ENCODE measurements at places on chromosomes 16 and 17.

DNA sequence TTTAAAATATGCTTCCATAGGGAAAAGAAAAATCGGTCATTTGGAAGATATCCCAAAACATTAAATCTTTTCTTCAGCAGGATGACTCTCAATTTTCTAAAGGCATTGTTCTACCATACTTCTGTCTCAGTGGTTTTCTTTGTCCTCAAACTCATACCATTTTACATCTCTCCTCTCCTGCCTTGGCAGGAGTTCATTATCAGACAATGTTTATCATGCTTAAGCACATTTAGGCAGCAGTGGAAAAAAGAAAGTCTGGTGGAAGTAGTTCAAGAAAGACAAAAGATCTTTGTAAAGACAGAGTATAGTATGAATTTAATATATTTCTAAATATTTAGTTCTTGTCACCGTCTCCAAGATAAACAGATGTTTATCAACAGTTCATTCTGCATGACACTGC, 68.2 kb downstream of the CDK12 start:
- no peak for DNase-seq

DNA sequence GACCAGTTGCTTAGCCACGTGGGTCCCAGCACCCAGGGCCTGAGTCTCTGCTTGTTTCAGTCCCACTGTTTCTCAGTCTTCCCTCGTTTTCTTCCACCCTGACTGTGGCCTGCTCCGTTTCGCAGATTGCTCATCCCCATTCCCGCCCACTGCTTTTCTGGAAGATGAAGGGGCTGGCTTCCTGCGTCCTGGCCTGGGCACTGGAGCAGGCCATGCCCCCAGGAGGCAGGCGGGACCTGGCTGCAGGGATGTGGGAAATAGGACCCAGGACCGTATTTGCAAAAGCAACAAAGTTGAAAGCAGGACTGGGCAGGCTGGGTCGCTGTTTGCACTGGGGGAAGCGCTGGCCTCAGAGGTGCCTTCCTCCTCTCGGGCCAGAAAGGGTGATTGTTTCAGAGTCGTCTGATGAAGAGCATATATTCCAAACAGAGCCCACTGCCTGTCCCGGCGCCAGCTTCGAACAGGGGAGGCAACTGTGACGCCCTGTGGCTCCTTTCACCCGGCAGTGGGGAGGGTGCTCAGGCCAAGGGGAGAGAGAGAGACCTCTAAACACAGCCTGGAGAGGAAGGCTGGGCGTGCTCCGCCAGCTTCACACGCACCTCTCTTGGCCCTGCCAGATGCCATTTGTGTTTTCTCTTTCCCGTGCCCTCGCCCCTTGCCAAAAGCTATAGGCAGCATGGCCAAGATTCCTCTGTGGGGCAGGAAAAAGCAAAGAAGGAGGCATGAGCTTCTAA, 108.6 kb downstream of the CMIP start:
- DNase-seq: no peak

DNA sequence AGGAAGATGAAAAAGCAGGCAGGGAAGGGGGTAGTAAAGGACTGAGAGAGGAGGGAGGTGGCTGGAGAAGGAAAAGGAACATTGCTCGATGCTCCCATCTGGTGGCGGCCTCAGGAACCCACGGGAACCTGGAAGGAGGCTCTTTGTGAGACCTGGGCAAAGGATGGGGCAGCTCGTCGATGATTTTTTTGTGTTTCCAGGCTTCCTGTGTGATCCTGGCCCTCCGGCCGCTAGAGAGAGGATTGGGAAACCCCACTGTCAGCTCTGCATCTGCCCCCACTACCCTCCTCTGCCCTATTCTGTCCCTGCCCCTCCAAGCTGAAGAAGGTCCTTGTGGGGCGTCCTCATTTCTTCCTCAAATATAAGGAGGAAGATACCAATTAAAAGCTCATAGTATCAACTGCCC, 6.6 kb downstream of the WFIKKN2 start:
- peak; percentile 60 for DNase-seq

DNA sequence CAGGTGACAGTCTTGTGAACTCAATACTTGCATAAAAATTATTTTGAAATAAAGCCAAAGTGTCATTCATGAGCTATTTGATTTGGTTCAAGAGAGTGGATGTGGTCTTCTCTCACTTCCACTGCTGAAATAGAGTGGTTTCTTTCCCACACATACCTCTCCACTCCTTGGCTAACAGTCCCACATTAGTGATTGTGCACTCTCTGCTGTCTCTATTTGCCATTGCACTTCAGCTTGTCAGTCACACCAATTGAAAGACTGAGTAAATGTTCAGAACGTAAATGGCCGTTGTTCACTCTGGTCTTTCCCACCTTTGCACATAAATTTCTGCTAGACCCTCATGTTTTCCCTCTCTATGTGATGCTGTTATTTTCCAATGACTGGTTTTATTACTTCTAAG, 197.5 kb downstream of the FTO start:
- DNase-seq: no peak

GRCh38 chr16:88526008-88526905, 43.9 kb upstream of the ZC3H18 start:
- DNase-seq: no peak

GRCh38 chr17:81479175-81480071, 33.2 kb downstream of the ACTG1 start:
- DNase-seq: no peak

DNA sequence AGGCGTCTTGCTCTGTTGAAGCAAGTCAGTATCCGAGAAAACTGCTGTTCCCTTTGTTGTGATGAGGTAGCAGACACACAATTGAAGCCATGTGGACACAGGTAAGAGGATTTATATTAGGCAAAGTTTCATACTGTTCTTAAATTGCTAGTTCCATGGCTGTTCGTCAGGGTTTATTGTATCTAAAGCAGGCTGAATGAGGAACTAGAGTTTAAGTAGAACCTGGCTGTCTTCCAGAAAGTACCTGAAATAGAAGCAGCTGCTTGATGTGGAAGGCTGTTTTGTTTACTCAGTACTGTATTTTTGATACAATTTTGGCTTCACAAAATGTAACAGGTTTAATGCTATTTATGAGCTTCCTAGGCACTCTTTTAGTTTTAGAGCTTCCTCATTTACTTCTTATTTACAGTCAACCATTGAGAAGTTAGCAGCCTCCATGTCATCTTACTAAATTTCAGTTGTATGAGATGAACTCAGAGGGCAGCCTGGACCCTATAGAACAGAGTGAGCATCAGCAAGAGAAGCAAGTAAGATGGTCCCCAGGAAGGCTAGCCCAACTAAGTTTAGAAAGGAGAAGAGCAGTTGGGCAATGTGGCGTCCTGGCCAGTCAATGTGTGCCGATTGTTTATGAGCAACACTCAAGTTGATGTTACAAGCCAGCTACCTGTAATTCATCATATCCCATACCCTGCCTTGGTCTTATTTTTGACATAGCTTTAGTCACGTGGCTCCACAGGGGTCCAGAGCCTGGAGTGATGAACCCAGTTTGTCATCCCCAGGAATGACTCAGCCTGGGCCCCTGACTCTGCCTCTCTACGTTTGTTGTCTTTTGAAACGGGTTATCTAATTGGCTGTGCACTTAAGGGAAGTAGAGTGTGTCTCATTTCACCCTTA, 9.7 kb upstream of the ARL2BP start:
- peak; percentile 19 for DNase-seq

DNA sequence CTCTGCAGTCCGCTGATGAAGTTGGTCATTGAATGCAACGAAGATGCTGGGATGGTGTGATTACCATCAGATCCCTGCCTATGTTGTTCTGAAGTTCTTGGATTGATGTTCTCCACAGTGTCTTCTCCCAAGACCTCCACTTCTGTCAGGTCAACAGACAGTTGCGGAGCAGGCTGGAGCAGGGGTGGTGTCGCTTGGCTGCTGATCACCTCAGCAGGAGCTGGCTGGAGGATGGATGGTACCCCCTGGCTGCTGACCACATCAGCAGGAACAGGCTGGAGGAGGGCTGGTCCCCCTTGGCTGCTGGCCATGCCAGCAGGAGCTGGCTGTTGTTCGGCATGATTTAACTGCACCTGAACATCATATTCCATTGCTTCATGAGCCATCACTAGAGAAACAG, 5.6 kb downstream of the RFWD3 start:
- DNase-seq: no peak

DNA sequence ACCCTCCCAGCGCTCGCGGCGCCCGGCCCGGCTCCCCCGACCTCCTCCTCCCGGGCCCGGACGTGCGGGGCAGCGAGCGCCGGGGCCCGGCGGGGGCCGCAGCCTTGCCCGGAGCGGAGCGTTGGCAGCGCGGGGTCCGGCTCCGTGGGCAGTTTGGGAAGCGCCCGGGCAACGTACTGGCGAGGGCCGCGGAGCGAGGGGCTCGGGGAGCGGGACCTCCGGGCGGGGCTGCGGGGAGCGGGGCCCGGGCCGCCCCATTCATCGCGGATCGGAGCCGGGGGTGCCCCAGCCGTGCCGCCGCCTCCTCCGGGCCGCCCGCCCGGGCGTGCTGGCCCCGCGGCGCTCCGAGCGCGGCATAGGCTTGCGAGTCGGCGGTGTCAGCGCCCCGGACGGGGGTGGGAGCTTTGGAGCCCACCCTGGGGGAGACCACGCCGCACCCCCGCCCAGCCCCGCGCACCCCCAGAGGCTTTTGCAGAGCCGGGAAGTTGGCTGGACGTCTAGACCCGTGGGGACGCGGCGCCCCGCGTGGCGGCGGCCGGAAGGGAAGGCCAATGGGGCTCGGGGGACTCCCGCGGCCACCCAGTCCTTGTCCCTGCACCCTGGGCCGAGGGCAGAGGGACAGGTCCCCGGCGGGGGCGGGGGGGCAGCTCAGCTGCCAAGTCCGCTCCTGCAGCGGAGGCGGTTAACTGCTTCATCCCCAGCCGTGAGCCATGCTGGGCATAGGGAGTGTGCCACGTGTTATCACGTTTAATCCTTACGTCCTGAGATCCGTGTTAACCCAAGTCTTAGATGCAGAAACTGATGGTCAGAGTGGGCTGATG, 852 bp downstream of the ZNF469 start:
- no peak for DNase-seq

Data from stimulated activated CD4-positive, alpha-beta T cell treated with anti-CD3 and anti-CD28 coated beads, Interleukin-12 subunit alpha, Interleukin-12 subunit beta, amount 100 ng/mL, for 48 hours (primary cell).